ENCODE measurements at places on chromosomes 6 and 20.

- no peak for DNase-seq
These were observed 11.3 kb downstream of the MBOAT1 start for GRCh38 chr6:20200761-20201630.

DNA sequence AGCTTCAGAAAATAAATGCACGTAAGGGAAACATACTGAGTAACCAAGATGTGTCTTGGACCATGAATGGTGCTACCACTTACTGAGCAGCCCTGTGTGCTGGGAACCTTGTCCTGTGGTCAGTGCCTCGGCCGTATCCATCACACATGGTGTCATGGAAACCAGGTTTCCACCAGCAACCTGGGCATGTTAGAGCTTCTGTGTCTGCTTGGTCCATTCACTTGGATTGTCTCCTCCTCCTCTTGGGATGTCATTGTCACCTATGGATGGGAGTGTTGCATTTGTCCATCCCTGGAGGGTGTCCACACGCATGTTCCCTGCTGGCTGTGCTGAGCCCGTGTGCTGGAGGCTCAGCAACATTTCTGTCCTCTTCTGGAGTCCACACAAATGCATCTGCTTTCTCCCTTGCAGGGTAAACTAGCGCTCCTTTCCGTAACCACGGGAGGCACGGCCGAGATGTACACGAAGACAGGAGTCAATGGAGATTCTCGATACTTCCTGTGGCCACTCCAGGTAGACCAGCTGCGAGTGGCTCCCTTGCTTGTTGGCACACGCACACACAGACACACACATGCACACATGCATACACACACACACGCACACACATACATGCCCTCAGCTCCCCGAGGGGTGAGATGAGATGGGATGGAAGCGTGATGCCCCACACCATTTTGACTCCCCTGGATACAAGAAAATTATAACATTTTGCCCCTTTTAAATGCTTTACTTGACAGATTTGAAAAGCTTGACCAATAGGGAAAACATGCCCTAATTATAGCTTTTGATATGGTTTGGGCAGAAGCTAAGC lies 17.0 kb downstream of the NQO2 start:
- DNase-seq, result no peak

- DNase-seq, result no peak
These were observed 19.2 kb upstream of the LMBRD1 start for GRCh38 chr6:69816026-69816425.

DNA sequence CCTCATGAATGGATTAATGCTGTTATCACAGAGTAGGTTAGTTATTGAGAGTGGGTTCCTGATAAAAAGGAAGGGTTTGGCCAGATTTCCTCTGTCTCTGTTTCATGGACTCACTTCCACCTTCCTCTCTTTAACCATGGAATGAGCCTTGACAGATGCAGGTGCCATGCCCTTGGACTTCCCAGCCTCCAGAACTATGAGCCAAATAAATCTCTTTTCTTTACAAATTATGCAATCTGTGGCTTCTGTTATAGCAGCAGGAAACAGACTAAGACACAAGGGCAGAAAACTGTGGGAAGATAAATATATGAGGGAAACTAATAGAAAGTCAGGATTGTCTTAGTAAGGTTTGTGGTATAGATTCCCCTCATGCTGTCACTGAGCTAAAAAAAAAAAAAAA lies 106.5 kb downstream of the QRSL1 start:
- DNase-seq, result no peak

GRCh38 chr6:135567375-135568083 lies 70.0 kb upstream of the AHI1 start:
- DNase-seq, result no peak

- DNase-seq, result no peak
These were observed 729.4 kb downstream of the TENT5A start for GRCh38 chr6:81023007-81023582.

- DNase-seq, result no peak
These were observed 143.3 kb upstream of the GPR6 start for GRCh38 chr6:109834595-109835437.

DNA sequence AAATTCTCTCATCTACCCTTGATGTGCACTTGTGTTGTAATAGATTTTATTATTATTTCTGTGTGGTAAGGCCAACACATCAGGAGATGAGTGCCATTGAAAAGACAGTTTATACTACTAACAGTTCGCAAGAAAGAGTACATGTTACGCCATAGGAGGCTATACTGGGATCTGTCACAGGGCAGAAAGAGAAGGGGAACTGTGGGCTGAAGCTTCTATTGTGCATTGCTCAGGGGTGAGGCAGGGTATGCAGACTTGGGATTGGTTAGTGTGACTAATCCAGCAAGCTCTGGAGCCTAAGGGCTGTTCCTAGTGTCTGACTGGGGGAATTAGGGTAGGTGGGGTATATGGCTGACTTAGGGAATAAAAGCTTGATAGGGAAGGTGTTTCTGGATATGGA lies 50.9 kb downstream of the GPR63 start:
- no peak for DNase-seq

DNA sequence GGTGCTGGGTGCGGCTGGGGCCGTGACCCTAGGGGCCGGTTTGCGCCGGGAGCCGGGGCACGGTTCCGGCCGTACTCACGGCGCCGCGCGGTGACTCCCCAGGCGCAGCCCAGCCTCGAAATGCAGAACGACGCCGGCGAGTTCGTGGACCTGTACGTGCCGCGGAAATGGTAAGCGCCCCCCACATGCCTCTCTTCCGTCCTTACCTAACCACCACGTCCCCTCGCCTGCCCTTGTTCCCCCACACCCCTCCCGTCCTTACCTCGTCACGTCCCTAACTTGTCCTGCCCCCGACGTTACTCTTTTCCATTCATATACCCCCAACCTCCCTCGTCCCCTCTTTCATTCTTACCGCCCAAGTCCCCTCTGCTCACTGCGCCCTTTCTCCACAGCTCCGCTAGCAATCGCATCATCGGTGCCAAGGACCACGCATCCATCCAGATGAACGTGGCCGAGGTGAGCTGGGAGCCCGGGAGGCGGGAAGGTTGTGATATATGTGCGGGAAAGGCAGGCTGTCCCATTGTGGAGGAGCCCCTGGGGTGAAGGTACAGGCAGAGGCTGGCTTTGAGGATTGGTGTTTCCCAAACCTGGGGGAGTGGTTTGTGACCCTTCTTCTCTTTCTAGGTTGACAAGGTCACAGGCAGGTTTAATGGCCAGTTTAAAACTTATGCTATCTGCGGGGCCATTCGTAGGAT lies 463 bp downstream of the RPS21 start:
- DNase-seq, result no peak

DNA sequence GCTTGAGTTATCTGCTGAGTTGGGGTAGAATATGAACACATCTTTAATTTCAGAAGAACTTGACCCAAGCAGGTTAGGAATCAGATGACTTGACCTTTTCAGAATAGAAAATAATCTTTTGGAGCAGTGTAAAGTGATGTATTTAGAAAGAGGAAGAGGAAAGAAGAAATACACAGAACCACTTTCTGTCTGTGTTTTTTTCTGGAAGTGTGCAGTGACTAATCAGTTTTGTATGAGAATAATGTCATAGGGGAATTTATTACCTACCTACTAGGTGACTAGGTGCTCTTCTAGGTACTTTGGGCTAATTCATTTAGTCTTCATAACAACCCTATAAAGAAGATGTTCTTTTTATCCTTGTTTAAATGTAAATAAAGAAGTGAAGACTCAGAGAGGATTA lies 3.0 kb downstream of the PPP1R14C start:
- DNase-seq, result no peak

- no peak for DNase-seq
These were observed 220.5 kb downstream of the SYNE1 start for GRCh38 chr6:152416652-152417051.
